Activated T-helper 1 cell treated with Interleukin-2 at 50 U/mL for 16 hours (primary cell): ENCODE measurements at places on chromosomes 4 and X.

DNA sequence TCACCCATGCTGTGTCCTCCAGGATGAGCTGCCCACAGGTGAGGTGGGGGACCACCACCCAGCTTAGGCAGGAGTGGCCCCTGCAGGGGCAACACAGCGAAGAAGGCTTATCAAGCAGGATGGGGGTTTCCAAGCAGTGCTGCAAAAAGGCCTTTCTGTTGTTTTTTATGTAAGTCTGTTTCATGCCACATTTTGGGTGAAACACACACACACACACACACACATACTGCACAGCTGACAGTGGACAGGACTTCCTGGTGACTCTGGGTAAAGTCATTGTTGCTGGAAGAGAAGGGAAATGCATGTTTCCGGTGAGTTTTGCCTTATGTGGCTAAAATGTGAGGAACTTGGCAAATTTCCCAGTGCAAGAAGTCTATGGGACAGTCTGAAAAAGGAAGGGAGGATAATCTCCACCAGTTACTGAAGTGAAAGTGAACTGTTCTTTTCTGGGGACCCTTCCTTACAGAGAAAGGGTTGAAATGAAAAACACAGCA is 119.2 kb downstream of the IRF2 start:
- DNase-seq = no peak

DNA sequence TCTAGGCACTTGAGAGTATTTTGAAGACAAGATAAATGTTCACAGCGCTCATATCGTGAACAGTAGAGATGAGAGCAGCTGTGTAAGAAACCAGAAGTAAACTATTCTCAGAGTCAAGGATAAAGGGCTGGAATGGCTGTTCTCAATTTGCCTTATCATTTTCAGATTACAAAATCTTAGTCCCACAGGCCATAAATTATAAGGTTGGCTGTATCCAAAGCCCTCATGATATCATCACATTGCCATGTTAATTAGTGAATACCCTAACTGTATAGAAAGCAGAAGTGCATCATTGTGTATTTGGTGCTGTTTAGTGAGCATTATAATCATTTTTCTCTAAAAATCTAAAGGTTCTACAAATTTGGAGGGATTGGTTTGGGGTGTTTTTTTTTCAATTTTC is 168.9 kb upstream of the EDNRA start:
- no peak for DNase-seq

- DNase-seq = no peak
Observed at GRCh38 chrX:45745479-45745878, 544.8 kb upstream of the DIPK2B start.

GRCh38 chr4:119100655-119101054 is 35.0 kb upstream of the MYOZ2 start:
- no peak for DNase-seq

- no peak for DNase-seq
Observed at GRCh38 chrX:38426785-38427184, 74.4 kb downstream of the OTC start.

- DNase-seq = no peak
Observed at GRCh38 chrX:72306851-72307645, 1.3 kb upstream of the CITED1 start.
